ENCODE measurements at places on chromosomes 7 and 10. TPM values are rescaled to one million over a fixed set of nuclear protein-coding genes. Genes with fewer than 3 reads are reported as not detected.

Gene CRPPA
- 10.4 TPM for total RNA-seq

- no peaks in the 10 kb centered on the region for H3K27me3 ChIP-seq
- peaks cover 44% of the 10 kb centered on the region for H3K36me3 ChIP-seq
- DNase-seq: no peak
- H3K4me1 ChIP-seq: no peaks in the 10 kb centered on the region
- H3K27ac ChIP-seq: no peak overlapping the region
- no peak overlapping the region for H3K4me3 ChIP-seq
These were observed 10.1 kb downstream of the AVPI1 start for GRCh38 chr10:97676770-97677581.

Gene FAM241B
- total RNA-seq: 5.1 TPM

- no peak for DNase-seq
- H3K27me3 ChIP-seq: no peaks in the 10 kb centered on the region
- peaks cover 47% of the 10 kb centered on the region for H3K36me3 ChIP-seq
These were observed 45.1 kb upstream of the AP5Z1 start for GRCh38 chr7:4730276-4730675.

DNA sequence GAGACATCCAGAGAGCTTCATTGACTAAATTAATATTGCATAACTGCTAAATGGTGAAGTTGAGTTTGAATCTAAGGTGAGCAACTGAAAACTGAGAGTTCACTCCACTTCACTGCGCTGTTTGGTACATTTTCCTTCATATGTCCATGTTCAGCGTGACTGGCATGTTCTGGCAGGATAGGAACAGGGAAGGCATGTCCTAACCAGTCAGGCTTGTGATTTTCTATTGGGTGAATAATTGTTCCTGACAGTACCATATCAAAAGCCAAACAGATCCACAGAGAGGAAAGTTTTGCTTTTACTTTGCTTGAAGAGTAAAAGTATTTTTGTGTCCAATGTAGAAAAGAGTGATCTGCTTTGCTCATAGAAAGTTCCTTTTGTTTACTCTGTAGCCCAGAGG is 53.2 kb downstream of the WDFY4 start:
- H3K27me3 ChIP-seq: no peaks in the 10 kb centered on the region
- H3K4me1 ChIP-seq: no peaks in the 10 kb centered on the region
- H3K4me3 ChIP-seq: no peak overlapping the region
- no peak for DNase-seq
- no peaks in the 10 kb centered on the region for H3K36me3 ChIP-seq

Gene ITIH5
- total RNA-seq: 132 TPM

DNA sequence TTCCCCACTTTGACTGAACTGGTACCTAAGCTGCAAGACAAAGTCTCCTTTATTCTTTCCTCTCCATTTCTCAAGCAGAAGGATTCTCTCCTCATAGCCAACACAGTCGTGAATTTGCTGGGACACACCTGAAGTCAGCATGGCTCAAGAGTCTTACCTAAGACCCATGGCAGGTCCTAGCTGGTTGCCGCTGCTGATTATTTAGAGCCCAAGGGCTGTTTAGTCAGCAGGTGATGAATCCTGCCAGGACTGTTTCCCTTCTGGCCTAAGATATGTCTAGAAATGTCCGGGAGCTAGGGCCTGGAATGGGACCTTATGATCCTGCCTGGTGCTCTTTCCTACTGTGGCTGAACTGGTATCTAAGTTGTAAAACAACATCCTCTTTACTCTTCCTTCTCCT is 82.8 kb downstream of the AHCYL2 start:
- no peak overlapping the region for H3K27ac ChIP-seq
- H3K4me1 ChIP-seq: peaks cover 14% of the 10 kb centered on the region
- peaks cover 2% of the 10 kb centered on the region for H3K36me3 ChIP-seq
- no peaks in the 10 kb centered on the region for H3K27me3 ChIP-seq
- no peak for DNase-seq
- no peak overlapping the region for H3K4me3 ChIP-seq

Gene SPDYE2
- not detected for total RNA-seq

GRCh38 chr10:86400705-86401587 is 34.4 kb upstream of the GRID1 start:
- peak overlapping the region; percentile 59 for H3K4me3 ChIP-seq
- H3K36me3 ChIP-seq: no peaks in the 10 kb centered on the region
- DNase-seq: no peak
- peaks cover 29% of the 10 kb centered on the region for H3K4me1 ChIP-seq

DNA sequence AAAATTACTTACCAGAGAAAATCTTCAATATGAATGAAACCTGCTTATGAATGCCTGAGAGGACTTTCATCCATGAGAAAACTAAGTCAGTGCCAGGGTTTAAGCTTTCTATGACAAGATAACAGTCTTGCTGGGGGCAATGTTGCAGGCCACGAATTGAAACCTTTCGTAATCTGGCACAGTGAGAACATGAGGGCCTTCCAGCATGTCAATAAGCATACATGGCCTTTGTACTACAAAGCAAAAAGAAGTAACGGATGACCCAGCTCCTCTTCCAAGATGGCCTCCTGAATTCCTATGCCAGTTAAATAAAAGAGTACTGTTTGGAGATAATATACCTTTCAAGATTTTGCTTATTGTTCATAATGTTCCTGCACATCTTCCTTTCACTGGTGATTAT is 270.6 kb upstream of the PHF14 start:
- H3K36me3 ChIP-seq: no peaks in the 10 kb centered on the region
- no peak overlapping the region for H3K4me3 ChIP-seq
- no peaks in the 10 kb centered on the region for H3K27me3 ChIP-seq
- H3K27ac ChIP-seq: no peak overlapping the region

DNA sequence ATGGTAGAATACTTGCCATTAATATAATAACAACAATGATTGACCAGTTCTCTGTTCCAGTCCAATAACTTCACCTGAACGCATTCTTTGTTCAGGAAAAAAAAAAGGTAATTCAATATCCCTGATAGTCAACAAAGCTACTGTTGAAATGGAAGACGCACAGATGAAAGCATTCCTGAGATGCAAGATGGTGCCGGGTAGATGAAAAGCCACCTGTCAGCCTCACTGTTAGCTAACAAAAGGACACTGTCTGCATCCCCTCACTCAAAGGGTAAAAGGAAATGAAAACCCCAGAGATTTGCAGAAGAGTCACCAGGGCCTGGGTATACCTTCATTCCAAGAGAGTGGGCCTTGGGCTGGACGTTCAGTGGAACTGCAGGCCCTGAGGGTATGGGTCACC is 357.4 kb downstream of the PLXNA4 start:
- no peak overlapping the region for H3K4me3 ChIP-seq
- H3K27ac ChIP-seq: no peak overlapping the region
- no peaks in the 10 kb centered on the region for H3K27me3 ChIP-seq

Gene PRPS1L1
- not detected for total RNA-seq

Gene PCLO
- 19.7 TPM for total RNA-seq

Gene MEST
- total RNA-seq: 287 TPM

- H3K27ac ChIP-seq: no peak overlapping the region
- no peaks in the 10 kb centered on the region for H3K27me3 ChIP-seq
- no peak for DNase-seq
- no peaks in the 10 kb centered on the region for H3K36me3 ChIP-seq
- H3K4me3 ChIP-seq: no peak overlapping the region
These were observed 166.0 kb upstream of the GDF10 start for GRCh38 chr10:47133871-47134570.

GRCh38 chr7:80589631-80590030 is 48.8 kb upstream of the CD36 start:
- DNase-seq: no peak
- no peak overlapping the region for H3K27ac ChIP-seq

Gene NAT16
- total RNA-seq: 0.61 TPM

GRCh38 chr7:129053938-129054437 is 923 bp downstream of the TNPO3 start:
- peaks cover 14% of the 10 kb centered on the region for H3K4me1 ChIP-seq
- H3K36me3 ChIP-seq: peaks cover 3% of the 10 kb centered on the region
- no peaks in the 10 kb centered on the region for H3K27me3 ChIP-seq
- peak overlapping the region; percentile 99 for H3K27ac ChIP-seq
- H3K4me3 ChIP-seq: peak overlapping the region; percentile 98
- no peak for DNase-seq

DNA sequence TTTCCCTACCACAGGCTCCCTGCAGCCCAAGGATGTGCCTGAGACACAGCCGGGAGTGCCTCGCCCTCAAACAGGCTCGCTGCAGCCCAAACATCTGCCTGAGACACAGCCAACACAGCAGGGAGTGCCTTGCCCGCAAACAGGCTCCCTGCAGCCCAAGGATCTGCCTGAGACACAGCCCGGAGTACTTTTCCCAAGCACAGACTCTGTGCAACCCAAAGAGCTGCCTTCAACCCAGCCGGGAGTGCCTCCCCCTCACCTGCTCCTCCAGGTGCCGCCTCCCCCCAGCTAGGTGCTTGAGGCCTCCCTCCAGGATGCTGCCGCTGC is 42.9 kb downstream of the ANTXRL start:
- H3K27me3 ChIP-seq: no peaks in the 10 kb centered on the region
- H3K4me3 ChIP-seq: no peak overlapping the region
- H3K36me3 ChIP-seq: no peaks in the 10 kb centered on the region
- H3K27ac ChIP-seq: no peak overlapping the region
- peaks cover 21% of the 10 kb centered on the region for H3K4me1 ChIP-seq
- DNase-seq: no peak

Gene CALHM3
- not detected for total RNA-seq

GRCh38 chr7:102106625-102107024 is 180.0 kb upstream of the SH2B2 start:
- no peak overlapping the region for H3K27ac ChIP-seq
- H3K4me3 ChIP-seq: no peak overlapping the region

DNA sequence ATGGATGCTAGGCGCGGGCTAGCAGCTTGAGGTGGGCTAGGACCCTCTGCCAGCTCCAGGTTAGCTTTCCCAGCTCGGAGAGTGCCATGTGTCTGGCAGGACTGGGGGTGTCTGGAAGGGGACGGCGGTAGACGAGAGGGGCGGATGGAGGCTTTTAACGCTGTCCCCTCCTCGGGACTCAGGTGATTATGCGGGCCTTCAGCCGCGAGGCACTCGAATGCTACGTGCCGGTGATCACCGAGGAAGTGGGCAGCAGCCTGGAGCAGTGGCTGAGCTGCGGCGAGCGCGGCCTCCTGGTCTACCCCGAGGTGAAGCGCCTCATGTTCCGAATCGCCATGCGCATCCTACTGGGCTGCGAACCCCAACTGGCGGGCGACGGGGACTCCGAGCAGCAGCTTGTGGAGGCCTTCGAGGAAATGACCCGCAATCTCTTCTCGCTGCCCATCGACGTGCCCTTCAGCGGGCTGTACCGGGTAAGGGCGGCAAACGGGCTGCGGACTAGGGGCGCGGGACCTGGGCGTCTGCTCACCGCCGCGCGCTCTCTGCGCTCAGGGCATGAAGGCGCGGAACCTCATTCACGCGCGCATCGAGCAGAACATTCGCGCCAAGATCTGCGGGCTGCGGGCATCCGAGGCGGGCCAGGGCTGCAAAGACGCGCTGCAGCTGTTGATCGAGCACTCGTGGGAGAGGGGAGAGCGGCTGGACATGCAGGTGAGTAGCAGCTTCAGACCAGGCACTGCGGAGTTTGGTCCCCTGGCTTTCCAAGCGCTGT is 1.1 kb downstream of the CYP26A1 start:
- no peak overlapping the region for H3K4me3 ChIP-seq
- peaks cover 77% of the 10 kb centered on the region for H3K27me3 ChIP-seq
- peaks cover 38% of the 10 kb centered on the region for H3K4me1 ChIP-seq
- no peak for DNase-seq
- no peaks in the 10 kb centered on the region for H3K36me3 ChIP-seq

Gene CCDC172
- not detected for total RNA-seq

GRCh38 chr7:42123716-42124115 is 113.3 kb downstream of the GLI3 start:
- no peak for DNase-seq
- no peak overlapping the region for H3K27ac ChIP-seq
- H3K4me3 ChIP-seq: no peak overlapping the region
- no peaks in the 10 kb centered on the region for H3K27me3 ChIP-seq
- H3K4me1 ChIP-seq: peaks cover 6% of the 10 kb centered on the region

DNA sequence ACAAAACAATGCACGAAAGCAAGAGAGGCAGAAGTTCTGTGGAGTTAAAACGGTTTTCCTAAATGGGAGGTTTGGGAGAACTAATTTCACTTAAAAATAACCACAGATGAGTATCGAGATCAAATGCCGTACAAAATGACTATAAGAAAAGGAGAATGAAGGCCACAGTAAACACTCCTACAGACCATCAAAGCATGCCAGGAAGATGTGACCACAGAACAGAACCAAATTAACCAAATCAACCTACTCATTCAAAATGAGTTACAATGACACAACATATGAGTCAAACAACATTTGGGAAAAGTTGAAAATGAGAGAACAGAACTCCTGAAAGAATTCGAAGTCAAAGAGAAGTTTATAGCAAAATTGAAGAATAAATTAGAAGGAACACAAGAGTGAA is 24.3 kb upstream of the DOCK1 start:
- no peaks in the 10 kb centered on the region for H3K4me1 ChIP-seq
- no peak for DNase-seq
- no peak overlapping the region for H3K27ac ChIP-seq

DNA sequence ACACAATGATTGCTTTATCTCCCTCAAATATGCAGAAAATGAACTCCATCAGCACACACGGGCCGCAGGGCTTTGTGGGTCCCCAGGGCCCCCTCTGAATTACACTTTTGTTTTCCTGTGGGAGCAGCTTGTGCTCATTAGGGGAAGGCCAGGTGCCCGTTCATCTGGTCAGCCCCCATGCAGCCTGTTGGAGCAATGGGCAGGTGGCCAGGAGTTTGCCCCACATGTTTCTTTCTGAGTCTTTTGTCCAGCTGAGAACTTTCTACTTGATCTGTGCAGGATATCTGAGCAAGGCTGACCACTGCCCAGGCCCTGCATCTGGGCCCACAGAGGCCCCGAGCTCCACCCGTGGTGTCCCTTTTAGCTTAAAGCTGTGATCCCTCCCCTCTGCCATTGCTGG is 105.3 kb upstream of the FAM20C start:
- H3K27me3 ChIP-seq: peaks cover 2% of the 10 kb centered on the region
- H3K36me3 ChIP-seq: peaks cover 3% of the 10 kb centered on the region
- H3K4me3 ChIP-seq: no peak overlapping the region
- H3K27ac ChIP-seq: peak overlapping the region; percentile 47
- H3K4me1 ChIP-seq: peaks cover 69% of the 10 kb centered on the region
- DNase-seq: peak; percentile 39
